NK-92 treated with Interleukin-12 subunit alpha and Interleukin-12 subunit beta, amount 100 ng/mL, for 24 hours (cell line): ENCODE measurements at places on chromosomes 4 and X.

DNA sequence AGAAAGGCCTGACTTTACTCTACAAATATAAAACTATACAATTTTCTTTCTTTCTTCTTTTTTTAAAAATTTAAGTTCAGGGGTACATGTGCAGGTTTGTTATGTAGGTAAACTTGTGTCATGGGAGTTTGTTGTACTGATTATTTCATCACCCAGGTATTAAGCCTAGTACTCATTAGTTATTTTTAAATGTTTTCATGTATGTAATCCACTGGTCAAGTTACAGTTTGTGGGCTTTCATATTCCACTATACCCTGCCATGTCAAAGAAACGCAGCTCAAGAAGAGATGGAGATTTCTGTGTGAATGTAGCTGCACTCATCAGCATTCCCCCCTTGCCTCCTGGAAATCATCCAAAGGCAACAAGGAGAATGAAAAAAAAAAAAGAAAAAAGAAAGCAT is 31.2 kb upstream of the SPRY1 start:
- no peak for DNase-seq

DNA sequence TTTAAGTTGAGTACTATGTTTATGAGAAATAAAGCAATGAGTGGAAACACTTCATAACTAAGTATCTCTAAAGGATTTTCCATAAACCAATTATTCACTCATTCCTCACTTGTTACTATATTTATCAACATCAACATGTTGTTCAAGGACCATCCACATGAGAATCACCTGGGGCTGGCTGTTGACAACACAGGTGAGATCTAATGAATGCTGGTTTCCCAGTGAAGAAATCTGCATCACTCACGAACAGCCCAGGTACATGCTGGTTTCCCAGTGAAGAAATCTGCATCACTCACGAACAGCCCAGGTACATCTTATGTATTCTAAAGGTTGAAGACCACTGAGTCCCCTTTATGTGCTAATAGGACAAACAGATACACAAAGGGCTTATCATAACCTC is 32.5 kb downstream of the TSPAN5 start:
- no peak for DNase-seq

- no peak for DNase-seq
Observed at GRCh38 chr4:104531390-104531789, 36.7 kb upstream of the CXXC4 start.

GRCh38 chrX:3592184-3592583 is 121.3 kb downstream of the PRKX start:
- DNase-seq = no peak

- no peak for DNase-seq
Observed at GRCh38 chr4:145285928-145286327, 105.5 kb upstream of the OTUD4 start.

DNA sequence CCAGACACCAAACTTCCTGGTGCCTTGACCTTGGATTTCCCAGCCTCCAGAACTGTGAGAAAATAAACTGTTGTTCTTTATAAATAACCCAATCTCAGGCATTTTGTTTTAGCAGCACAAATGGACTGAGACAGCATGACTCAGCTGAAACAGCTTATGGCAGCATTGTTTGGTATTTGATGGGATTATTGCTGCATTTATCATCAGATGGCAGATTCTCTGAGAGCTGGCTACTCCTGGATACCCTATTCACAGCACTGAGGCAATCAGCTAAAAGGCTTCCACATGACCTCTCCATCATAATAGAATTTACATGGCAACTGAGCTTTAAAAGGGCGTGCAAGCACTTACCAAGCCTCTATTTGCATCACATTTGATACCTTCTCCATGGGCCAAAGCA is 623.1 kb upstream of the CPEB2 start:
- DNase-seq = no peak

DNA sequence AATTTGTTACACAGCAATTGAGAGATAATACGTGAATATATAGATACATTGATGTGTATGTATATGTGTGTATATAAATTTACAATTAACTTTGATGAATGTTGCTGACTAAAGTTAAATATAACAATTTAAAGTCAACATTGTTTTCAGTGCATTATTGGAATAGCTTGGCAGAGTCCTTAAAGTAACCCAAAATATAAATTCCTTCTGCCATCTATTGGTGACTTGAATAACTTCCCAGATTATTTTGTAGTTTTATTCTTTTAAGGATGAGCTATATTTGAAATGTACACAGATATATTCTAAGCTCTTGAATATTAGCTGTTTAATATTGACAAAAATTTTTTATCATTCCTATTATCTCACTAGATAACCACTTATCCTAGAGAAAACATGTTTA is 298.2 kb upstream of the FSTL5 start:
- DNase-seq = no peak
